Stimulated activated CD8-positive, alpha-beta memory T cell treated with anti-CD3 and anti-CD28 coated beads, Interleukin-7, amount 100 ng/mL, for 48 hours (primary cell): ENCODE measurements at places on chromosomes 4 and X.

GRCh38 chr4:41375561-41375960 is 118.8 kb downstream of the UCHL1 start:
- no peak for DNase-seq

DNA sequence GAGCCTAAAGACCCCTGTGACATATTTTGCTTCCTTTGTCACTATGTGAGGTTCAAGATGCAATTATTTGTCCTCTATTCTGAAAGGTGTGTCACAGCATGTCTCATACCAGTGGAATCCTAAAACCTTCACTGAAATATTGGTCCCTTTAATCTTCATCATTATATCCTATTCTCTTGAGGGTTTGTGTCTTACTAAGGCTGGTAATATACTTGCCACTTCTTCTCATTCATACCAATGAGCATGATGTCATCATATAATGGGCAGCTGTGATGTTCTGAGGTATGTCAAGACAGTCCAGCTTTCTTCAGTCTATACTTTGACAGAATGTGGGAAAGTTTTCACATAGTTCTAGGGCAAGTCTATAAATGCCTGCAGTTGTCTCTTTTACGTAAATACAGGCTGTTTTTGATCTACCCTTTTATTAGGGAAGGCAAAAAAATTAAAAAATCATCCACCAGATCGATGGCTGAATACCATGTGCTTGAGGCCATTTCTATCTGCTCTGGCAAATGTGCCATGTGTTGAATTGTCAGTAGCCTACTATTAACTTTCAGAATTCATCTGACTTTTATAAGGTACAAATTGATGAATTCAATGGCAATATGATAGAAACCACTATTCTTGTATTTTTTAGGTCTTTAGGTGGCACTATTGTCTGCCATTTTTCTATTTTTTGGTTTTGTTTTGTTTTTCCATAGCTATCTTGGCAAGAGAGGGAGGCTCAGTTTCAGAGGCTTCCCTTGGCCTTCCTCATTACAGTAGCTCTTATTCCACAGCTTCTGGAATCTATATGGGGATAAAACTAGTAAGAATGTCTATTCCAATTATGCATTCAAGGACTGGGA is 209.0 kb downstream of the PPARGC1A start:
- DNase-seq, result no peak

DNA sequence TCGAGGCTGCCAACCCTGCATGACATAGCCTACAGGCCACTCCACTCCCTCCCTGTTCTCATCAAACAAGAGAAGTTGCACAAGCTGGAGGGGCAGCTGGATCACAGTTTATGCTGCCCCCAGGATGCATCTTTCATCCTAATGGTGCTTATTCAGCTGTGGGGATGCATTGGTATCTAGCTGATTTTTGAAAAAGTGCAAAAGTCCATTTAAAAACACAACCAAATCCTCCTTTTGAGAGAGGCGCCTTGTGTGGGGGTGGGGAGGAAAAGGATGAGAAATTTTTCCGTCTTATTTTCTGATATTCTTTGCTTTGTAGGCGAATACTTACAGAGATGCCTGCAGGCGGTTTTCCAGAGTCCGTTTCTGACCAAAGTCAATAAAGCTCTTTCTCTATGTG is 276.4 kb upstream of the BOD1L1 start:
- DNase-seq, result no peak

DNA sequence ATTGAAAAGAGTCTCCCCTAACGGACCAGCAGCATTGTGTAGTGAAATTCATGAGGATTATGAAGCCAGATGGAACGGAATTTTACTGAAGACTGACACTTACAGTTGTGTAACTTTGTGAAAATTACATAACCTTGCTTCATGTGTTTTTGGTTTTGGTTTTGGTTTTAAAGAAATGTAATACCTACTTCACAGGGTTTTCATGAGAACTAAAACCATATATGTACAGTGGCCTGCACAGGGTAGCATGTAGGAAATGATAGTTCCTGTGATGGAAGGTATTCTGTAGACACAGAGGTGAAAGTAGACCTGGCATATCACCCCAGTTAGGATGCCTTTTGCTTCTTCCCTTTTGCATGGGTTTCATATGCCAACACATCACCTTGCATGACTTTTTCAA is 247.0 kb downstream of the BANK1 start:
- DNase-seq, result no peak

DNA sequence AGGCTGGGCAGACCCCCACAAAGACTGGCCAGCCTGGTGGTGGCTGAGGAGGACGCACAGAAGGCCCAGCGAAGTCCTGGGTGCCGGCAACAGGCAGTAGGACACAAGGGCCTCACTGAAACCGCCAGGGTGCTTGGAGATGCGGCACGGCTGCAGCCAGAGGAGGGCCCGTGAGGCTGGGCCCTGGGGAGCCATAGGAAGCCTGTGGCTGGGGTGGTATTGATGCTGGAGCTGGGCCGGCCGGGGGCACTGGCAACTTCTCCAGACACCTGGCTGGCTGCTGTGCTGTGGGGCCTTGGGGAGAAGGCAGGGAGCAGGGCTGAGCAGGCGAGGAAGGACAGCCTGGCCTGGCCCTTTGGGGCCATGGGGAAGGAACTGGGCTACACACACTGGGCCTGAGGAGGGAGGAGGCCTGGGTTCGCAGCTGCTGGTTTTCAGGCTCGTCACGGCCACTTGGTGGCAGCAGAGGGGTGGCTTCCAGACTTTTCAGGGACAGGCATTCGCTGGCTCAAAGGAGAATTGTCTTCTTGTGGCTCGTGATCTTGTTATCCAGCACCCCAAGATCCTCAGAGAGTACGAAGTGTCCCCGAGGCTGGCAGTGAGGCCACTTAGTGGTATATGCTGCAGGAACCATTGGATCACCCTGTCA is 37.2 kb downstream of the ATP2B3 start:
- DNase-seq, result no peak

GRCh38 chr4:42306221-42307109 is 90.8 kb upstream of the SHISA3 start:
- no peak for DNase-seq

DNA sequence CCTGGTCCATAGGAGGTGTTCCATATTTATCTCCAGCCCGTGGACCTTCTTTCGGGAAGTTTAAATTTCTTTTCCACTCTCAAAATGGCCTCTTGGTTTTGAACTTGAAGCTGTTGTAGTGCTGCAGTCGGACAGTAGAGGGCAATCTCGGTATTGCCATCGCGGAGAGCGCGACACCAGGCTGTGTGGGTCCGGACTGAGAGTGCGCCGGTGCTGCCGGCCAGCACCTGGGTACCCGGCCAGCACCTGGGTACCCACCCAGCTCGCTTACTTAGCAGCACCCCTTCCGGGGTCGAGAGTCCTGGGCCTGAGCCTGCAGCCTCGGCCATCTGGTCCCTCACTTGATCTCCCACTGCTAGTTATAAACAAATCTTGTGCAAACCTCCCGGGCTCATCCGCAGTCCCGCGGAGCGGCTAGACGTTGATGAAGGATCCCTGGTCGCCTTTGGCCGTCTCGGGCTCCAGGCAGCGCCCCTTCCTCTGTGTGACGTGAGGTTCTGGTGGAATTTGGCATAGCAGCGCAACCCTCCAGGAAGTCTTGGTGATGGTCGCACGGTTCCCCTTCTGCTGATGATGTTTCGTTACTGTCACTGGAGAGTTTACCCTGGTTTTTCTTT is 18.0 kb downstream of the FAM9A start:
- DNase-seq, result no peak

DNA sequence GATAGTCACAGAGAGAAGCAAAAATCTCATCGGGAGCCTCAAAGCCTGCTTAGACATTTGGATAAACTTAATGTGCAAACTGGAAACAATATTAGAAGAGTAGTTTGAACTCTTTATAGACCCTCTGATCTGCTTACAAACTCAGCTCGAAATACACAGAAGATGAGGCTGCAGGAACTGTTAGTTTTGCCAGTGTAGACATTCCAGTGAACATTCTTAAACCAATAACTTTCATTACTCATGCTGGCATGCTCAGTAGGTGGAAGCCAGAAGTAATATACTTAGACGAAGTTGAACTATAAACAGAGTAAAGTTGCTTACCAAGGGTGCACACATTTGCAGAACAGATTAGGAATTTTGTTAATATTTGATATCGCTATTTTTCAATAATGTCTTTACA is 303.5 kb downstream of the ANKRD50 start:
- no peak for DNase-seq

- DNase-seq, result no peak
Observed at GRCh38 chr4:138788267-138788790, 227.3 kb upstream of the NOCT start.

- no peak for DNase-seq
Observed at GRCh38 chrX:116756958-116757357, 294.2 kb upstream of the CT83 start.

DNA sequence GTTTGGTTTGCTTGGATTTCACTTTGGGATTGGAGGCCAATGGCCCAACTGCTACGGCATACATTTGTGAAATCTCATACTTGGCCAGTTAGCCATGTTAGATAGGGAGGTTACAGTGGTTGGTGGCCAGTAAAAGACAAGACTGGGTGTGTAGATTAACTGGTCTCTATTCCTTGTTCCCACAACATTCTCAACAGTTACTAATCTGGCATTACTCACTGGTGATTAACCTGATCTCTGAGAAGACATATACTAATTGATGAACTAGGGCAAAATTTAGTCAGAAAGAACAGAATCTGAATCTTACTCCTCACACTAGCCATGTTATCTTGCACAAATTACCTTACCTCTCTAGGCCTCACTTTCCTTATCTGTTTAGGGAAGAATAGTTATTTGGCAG is 33.4 kb downstream of the GATB start:
- DNase-seq, result no peak

- no peak for DNase-seq
Observed at GRCh38 chrX:124307253-124307907, 25.1 kb upstream of the TEX13D start.

GRCh38 chrX:135982860-135983259 is 2.4 kb upstream of the SLC9A6 start:
- no peak for DNase-seq

- no peak for DNase-seq
Observed at GRCh38 chrX:136794080-136794479, 13.3 kb upstream of the ARHGEF6 start.

DNA sequence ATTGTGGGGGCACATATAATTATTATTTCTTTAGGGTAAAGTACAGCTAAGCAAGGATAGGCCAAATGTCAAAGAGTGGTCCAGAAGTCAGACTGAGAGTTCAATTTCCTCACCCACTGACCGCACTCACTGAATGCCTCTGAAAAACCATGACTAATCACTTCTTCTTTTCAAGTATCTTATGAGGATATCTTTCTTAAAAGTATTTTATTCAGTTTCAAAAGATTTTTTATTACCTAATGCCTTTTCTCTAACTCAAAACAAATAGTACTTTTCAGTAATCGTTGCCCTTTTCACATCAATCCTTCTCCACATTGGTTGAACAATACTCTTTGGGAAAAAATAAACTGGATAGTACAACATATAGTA is 61.7 kb upstream of the CAMK2D start:
- no peak for DNase-seq

DNA sequence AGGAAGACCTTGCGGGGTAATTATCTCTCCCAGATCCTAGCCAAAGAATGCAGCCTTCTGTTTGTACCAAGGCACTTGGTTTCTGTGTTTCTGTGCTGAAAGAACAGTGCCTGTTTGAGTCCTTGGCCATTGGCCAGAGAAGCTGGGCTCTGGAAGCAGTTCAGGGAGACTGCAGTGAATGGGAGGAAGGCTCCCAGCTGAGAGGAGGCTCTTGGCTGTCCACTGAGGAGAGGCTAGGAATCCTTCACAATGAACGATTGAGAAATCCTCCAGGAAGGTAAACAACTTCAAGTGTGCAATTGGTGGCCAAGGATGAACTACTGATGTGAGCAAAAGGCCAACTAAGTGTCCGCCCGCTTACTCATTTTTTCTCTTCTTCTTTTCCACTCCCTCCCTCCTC is 61.3 kb downstream of the HS3ST1 start:
- DNase-seq, result no peak

DNA sequence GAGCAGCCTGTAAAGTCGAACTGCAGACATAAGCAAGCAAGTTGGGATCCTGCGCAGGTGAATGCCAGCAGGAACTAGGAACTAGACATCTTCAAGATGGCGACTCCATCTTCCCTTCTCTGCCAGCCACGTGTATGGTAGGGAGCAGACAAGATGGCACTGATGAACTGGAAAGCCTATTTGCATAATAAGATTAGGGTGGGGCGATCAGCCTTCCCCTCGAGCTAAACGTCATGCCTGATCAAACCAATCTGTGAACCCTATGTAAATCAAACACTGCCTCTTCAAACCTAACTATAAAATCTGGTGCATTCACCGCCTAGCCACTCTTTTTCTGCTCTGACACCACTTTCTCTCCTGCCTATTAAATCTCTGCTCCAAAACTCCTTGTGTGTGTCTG is 28.1 kb upstream of the LGI2 start:
- no peak for DNase-seq

GRCh38 chrX:78527263-78527662 is 131.9 kb downstream of the RTL3 start:
- DNase-seq, result no peak

- DNase-seq, result no peak
Observed at GRCh38 chr4:86870442-86871069, 21.4 kb upstream of the SLC10A6 start.

GRCh38 chr4:82694046-82694445 is 104.5 kb downstream of the SCD5 start:
- DNase-seq, result no peak

- no peak for DNase-seq
Observed at GRCh38 chr4:176125063-176125462, 59.4 kb downstream of the WDR17 start.

GRCh38 chr4:138540056-138540800 is 298.1 kb upstream of the SLC7A11 start:
- DNase-seq, result no peak

- no peak for DNase-seq
Observed at GRCh38 chrX:95995583-95995982, 689.1 kb upstream of the DIAPH2 start.

DNA sequence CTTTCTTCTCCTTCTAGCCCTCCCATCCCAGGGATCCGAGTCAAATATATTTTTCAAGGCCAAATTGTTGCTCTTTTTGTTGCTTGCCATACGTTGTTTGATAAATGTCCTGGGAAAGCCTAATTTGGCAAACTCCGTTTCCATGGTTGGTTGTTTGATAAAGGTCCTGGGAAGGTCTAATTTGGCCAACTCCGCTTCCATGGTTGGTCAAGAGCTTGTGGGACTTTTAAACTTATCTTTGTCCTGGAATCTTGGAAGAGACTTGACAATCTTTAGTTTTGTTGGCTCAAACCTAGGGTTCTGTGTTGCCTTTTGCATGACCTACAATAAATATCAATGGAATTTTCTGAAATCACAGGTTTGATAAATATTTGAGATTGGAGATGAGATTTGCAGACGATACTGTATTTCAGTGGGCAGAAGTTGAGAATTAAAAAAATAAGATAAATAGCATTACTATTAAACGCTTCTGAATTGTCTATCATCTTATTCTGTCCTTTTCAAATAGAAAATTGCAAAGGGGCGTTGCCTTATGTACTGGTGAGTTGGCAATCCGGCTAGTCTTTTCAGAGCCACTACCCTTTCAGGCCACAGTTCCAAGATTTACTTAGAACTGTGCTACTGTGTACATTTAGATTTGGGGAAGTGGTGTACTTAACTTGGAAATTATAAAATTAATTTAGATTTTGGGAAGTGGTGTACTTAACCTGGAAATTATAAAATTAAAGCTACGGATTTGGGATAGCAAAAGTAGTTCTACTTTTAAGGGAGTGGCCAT is 804 bp downstream of the OSTC start:
- DNase-seq, result no peak
